ENCODE measurements at places on chromosomes 1 and 21.

- no peak for DNase-seq
These were observed 571 bp downstream of the MARCKSL1 start for GRCh38 chr1:32335535-32335789.

- DNase-seq: peak; percentile 99
These were observed 37.7 kb downstream of the CD34 start for GRCh38 chr1:207873055-207873890.

GRCh38 chr1:160429702-160430535, 29.6 kb downstream of the VANGL2 start:
- no peak for DNase-seq

DNA sequence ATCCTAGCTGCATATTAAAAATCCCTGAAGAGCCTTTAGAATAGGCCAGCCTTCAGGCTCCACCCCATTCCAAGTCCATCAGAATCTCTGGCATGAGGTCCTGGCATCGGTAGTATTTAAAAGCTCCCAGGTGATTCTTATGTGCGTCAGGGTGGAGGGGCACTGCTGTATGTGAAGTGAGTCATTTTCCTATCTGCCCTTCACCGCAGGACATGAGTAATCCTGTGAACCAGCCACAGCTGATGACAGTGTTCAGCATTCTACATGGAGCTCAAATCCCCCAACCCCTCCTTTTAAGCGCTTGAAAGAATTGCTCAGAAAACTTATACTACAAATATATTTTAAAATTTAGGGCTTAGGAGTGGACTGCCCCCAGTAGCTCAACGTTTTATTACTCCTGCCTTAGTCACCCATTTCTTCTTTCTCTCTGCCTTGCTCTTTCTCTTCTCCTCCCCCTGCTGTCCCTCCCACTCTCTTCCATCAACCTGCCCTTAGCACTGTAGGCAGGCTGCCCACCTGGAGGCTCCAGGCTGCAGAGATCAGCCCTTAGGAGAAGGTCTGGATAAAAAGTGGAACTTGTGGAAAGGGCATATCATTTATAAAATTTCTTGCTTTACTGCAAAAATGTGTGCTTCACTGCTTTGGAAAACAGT, 73.8 kb upstream of the ZNF281 start:
- DNase-seq: peak; percentile 69

- DNase-seq: no peak
These were observed 10.2 kb downstream of the CXADR start for GRCh38 chr21:17523007-17523451.

GRCh38 chr1:230792691-230793462, 45.7 kb downstream of the CAPN9 start:
- peak; percentile 25 for DNase-seq

- peak; percentile 28 for DNase-seq
These were observed 616 bp downstream of the TAF12 start for GRCh38 chr1:28642056-28642846.

DNA sequence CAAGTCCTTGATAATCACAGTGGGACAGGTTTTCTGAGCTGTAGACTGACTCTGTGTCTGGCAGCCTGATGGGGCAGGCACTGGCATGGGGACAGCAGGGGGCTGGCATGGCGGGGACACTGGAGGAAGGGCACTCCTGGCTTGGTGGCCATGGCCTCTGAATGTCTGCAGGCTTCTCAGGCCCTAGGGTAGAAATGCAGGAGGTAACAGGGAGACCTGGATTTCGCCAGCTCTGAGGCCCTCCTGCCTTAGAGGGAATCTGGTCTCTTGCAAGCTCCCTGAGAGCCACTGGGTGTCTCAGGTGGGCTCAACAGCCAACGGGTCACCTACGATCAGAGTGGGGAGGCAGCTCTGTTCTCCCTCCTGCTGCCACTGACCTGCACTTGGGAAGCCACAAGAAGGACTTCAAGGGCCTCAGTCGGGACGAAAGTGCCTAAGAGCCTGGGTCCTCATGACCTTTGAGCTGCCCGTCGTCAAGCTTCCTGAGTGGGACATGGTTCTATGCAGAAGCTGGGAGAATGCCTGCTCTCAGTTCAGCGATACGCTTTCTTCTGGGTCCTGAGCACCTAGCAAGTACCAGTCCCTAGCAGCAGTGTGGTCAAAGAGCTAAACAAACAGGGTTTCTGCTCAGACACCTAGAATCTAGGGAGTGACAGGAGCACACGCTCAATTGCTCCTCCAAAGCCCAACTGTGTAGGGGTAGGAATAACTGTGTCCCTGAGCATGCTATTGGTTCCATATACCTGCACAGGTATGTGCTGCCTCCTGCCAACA, 569.0 kb downstream of the PTPRU start:
- no peak for DNase-seq

- DNase-seq: no peak
These were observed 144.1 kb downstream of the OMA1 start for GRCh38 chr1:58402444-58402843.

DNA sequence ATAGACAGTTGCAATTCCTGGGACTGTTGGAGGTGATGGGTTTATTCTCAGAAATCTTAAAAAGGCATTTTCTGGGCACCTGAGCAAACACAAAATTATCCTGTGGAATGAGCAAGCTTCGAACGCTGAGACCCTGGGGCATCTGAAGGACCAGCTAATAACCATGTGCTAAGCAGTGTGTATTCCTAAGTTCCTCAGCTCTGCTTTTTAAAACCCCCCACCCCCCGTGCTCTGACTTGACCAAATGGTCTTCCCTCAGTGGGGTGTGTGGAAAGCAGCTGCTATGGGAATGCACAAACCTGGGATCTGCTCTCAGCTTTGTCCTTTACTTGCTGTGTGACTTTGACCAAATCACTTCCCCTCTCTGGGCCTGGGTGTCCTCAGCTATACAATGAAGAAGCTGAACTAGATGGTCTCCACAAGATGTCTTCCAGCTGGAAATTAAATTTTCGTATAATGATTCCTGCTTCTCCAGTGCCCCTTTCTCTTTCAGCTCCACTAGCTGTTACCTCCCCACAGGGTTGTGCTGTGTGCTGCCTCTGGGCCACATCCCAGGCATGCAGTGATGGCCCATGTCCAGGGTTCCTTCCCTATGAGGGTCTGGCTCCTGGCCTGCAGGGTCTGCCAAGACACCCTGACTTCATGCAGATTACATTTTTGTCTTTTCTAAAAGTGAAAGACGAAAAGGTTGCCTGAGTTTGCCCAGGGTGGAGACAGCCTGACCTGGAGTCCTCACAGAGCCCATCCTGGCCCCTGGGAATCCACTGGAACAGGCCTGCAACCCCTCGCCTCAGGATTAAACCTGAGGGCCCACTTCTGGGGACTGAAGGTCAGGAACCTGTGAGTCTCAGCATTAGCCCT, 14.9 kb upstream of the CD247 start:
- DNase-seq: no peak

DNA sequence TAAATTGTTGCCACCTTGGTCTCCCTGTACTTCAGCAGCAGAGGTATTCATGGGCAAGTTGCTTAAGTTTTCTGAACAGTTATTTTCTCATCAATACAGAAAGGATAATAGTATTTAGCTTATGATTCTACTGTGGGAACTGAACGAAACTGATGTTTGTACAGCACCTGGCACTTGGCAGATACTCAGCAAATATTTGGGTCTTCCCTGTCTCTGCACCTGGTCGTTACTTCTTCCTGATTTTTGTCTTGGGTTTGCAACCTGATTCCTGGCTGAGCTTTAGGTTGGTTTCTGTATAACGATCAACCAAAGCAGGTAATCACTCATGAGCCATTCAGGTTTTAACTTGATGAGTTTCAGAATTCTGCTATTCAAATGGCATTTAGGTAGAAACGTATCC, 490.6 kb downstream of the KIF26B start:
- DNase-seq: no peak
